Suppressor macrophage (primary cell): ENCODE measurements at places on chromosomes 4 and X.

GRCh38 chr4:41763729-41764128 is 15.2 kb upstream of the PHOX2B start:
- no peak for DNase-seq

DNA sequence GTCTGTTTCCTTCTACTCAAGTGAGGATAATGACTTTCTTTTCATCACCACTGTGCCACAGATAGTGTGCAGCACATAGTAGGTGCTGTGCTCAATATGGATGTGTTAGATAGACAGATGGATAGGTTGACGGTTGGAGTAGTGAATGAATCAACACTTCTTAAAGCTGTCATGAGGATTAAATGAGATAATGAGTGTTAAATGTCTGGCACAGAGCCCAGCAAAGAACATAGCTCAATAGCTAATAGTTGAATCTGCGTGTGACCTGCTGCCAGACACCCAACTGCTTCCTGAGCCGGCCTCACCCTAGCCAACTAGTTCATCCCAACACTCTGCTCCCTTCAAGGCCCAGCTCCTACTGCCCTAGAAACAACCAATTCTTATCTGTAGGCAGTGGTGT is 67.7 kb upstream of the PJA1 start:
- DNase-seq: no peak

GRCh38 chrX:10015355-10015722 is 48.2 kb downstream of the CLDN34 start:
- DNase-seq: no peak

DNA sequence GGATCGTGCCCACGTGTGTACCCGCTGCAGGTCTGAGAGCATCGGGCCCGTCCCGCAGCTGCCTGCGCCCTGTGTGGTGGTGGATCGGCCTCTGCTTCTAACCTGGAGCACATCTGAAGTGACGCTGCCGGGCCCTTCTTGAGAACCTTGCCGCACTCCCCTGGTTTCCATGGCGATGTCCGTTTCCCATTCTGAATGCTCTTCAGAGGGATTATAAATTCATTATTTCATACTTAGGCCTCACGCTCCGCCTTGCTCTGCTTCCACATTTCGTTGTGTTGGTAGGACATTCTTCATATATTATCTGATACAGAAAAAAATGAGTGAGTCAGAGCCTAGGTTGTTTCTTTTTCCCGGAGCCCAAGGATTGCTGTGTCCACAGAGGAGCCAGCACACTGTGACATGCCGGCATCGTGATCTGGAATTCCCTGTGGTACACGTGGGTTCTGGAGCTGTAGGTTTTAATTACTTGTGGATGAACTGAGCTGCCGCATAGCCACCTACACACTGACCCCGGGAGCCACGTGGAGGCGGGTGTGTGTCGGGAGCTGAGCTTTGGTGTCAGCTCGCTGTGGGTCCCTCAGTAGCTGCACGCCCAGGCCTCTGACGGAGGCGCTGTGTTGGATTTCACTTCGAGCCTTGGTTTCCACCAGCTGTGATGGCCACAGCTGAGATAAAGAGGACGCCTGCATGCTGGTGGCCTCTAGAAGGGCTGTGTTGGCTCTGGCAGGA is 63.4 kb downstream of the PSAPL1 start:
- no peak for DNase-seq

- no peak for DNase-seq
Observed at GRCh38 chrX:9482408-9482807, 17.6 kb downstream of the TBL1X start.

- DNase-seq: peak; percentile 51
Observed at GRCh38 chr4:15902746-15903145, 35.8 kb downstream of the FGFBP1 start.

DNA sequence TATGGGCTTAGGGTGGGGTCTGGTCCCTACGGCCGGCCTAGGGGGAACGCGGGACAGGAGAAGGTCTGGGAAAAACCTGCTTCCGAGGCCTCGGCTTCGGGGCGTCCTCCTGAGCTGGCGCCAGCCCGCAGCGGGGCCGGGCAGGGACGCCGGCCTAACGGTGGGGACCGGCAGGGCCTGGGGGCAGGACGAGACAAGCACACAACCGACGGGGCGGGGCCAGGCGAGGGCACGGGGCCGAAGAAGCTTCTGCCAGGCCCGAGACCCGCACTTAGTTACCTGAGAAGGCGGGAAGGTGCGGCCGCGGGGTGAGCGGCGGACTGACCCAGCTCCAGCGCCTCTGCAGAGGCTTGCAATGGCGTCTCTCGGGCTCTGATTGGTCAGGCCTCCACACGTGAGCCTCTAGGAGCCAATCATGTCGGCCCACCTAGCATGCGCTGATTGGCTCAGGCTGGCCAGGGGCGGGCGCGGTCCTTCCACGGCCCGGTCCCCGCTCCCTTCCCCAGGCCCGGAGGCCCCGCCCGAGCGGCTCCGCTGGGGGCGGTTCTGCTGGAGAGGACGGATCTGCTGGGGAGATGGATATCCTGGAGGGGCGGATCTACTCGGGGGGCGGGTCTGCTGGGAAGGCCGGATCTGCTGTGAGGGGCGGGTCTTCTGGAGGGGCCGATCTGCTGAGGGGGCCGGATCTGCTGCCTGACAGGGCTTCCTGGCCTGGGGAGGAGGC is 44.3 kb downstream of the CPLX1 start:
- peak; percentile 99 for DNase-seq

DNA sequence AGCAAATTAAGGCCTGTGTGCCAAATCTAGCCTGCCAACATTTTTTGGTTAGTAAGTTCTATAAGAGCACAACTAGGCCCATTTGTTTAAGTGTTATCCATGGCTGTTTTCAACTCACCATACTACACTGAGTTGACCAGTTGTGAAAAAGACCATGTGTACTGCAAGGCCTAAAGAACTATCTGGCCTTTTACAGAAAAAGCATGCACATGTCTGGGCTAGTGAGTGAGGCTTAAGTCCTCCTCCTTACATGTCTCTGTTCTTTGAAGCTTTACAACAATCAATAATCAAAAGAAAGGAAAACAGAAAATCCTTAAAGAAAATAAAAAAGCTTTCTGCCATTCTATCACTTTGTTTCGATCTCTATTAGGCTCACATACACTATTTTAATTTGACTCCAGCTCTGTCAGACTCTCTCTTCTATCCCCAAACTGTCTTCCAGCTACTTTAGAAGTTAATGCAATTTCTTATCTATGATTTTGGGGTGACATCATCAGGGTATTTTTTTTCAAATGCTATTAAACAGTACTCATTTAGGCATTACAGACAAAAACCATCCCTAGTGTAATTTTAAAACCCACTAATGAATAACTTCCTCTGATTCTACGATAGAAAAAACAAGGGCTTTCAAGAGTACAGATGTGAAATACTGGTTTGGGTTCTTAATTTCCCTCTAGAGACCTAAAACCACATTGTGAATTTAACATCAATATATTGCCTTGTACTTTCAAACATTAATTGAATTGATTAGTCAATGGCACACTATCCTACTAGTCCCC is 161.8 kb downstream of the MAB21L2 start:
- DNase-seq: no peak

GRCh38 chrX:15376956-15377355 is 7.3 kb downstream of the VEGFD start:
- DNase-seq: no peak

DNA sequence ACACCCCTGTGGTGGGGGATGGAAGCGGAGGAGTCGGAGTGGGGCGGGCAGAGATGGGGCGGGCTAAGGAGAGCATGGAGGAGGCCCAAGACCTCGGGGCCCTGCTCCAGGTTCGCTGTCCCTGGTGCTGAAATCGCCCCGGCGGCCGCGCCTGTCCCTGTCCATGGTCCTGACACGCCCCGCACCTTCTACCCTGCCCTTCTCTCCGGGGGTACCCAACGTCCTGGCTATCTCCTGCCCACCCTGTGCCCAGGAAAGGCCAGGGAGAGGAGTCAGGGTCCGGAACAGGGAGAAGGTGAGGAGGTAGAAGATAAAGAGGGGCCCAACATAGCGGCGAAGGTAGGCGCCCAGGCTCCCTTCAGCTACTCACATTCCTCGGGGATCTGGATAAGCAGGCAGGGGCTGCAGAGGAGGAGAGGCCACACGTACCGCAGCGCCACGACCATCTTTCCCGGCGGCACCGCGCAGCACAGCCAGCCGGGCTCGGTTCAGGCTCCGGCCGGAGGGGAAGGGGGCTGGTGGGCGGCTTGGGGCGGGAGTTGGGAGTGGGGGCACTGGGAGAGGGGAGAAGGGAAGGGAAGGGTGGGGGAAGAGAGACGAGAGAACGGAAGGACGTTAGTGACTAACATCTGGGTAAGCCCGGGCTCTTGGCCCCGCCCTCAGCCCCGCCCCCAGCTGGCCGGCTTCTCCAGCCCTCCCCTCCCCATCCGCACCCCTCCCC is 10.4 kb downstream of the L1CAM start:
- DNase-seq: peak; percentile 43

GRCh38 chr4:173990126-173990868 is 293.2 kb downstream of the FBXO8 start:
- peak; percentile 27 for DNase-seq

GRCh38 chr4:48321312-48321711 is 20.0 kb upstream of the SLAIN2 start:
- DNase-seq: no peak

DNA sequence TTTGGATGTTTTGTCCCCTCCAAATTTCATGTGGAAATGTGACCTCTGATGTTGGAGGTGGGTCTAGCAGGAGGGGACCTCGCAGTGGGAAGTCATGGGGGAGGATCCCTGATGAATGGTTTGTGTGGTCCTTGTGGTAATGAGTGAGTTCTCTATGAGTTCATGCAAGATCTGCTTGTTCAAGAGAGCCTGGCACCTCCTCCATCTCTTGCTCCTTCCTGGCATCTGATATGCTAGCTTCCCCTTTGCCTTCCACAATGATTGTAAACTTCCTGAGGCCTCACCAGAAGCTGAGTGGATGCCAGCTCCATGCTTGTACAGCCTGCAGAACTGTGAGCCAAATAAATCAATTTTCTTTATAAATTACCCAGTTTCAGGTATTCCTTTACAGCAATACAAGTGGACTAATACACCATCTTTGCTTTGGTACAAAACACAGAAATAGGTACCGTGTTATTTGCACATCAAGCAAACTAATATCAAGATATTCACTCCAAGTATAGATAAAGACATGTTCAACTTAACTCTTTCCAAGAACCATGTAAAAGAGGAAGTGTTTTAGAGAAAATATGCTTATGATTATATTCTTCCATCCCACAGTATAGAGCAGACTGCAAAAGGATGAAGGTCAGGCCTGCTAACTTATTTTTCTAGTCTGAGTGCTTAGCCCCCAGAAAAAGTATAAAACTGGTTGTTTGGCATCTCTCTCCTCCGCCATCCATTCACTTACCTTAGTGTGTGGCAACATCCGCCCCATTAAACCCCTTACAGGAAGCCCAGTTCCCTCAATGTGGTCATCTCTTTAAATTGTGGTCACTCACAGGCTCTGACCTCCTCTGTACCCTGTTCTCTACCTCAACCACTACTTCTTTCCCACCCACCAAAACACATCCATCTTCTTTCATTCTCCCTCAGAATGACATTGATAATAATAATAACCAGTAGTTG is 6.7 kb downstream of the ARAP2 start:
- no peak for DNase-seq

DNA sequence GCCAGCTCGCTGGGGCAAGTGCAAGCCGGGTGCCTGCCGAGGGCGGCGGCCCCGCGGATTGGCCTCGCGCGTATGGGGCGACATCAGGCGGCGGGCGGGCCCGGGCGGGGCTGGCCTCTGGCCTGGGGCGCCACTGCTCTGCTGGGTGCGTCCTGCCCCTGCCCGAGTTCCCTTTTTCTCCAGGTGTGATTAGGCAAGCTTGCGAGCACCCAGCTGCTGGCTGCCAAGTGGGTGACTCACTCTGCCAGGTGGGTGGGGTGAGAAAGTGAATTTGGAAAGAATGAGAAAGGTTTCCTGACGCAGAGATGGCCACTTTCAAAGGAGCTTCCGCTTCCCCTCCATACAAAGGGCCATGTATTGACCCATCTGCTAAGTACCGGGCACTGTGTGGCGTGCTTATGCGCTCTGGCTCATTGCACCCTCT is 32.5 kb downstream of the FGFBP1 start:
- DNase-seq: no peak

DNA sequence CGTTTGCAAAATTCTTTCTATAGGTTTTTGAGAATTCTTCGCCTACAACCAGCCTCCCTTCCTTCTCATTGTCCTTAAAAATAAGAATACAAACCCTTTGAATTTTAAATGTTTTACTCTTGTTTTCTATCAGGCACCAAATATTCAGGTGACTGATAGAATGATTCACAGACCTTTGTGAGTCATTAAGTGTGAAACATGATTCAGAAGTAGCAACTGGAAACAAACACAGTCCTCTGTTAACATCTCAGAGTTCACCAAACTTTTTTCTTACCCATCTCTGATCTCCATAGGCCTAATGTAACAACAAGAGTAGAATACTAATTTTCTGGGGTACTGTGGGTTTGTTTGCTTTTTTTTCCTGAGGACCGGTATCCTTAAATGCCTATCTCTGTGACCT is 63.4 kb upstream of the MAB21L2 start:
- DNase-seq: no peak

GRCh38 chrX:38632516-38632915 is 71.2 kb downstream of the TSPAN7 start:
- no peak for DNase-seq

- no peak for DNase-seq
Observed at GRCh38 chrX:75086731-75087195, 69.3 kb downstream of the ABCB7 start.

DNA sequence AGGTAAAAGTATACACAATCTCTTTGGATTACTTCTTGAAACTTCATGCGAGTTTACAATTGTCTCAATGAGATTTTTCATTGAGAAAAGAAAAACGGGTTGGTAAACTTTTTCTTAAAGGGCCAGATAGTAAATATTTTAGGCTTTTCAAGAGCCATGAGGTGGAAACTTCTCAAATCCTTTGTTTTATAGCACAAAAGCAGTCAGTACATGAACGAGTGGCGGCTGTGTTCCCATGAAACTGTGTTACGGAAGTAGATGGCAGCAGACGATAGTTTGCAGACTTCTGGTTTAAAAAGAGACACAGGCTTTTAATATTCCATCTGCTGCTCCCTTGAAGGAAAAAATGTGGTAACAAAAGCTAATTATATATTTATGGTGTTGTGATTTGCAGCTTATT is 332.0 kb downstream of the TENM3 start:
- DNase-seq: no peak

DNA sequence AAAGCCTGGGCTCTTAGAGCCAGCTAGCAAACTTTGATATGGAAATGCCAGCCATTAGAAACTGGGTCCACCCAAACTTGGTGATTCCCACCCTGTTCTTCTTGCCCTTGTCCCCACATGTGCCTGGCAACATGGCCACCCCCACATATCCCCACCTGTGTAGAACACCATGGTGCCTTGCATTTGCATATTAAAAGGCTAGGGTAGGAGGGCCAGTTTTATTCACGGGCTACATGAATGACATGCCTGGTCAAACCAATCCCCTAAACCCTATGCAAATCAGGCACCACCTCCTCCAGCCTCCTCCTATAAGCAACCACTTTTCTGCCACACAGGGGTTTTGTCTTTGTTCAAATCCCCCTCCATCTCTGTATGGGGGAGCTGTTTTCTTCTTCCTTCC is 104.9 kb downstream of the CLNK start:
- DNase-seq: no peak
